ENCODE measurements at places on chromosomes 1 and 21. TPM values are rescaled to one million over a fixed set of nuclear protein-coding genes. Genes with fewer than 3 reads are reported as not detected.

The MTF2 gene
- 56.6 TPM for total RNA-seq

The OR10Z1 gene
- not detected for total RNA-seq

GRCh38 chr1:34131396-34132160, 33.5 kb downstream of the CSMD2 start:
- no peak overlapping the region for H3K27ac ChIP-seq
- H3K27me3 ChIP-seq = no peaks in the 10 kb centered on the region
- no peak overlapping the region for H3K4me3 ChIP-seq

GRCh38 chr1:231337043-231337471, 595 bp downstream of the EXOC8 start:
- peaks cover 61% of the 10 kb centered on the region for H3K36me3 ChIP-seq
- H3K27ac ChIP-seq = peak overlapping the region; percentile 98
- H3K27me3 ChIP-seq = peaks cover 2% of the 10 kb centered on the region
- peaks cover 64% of the 10 kb centered on the region for H3K4me1 ChIP-seq

DNA sequence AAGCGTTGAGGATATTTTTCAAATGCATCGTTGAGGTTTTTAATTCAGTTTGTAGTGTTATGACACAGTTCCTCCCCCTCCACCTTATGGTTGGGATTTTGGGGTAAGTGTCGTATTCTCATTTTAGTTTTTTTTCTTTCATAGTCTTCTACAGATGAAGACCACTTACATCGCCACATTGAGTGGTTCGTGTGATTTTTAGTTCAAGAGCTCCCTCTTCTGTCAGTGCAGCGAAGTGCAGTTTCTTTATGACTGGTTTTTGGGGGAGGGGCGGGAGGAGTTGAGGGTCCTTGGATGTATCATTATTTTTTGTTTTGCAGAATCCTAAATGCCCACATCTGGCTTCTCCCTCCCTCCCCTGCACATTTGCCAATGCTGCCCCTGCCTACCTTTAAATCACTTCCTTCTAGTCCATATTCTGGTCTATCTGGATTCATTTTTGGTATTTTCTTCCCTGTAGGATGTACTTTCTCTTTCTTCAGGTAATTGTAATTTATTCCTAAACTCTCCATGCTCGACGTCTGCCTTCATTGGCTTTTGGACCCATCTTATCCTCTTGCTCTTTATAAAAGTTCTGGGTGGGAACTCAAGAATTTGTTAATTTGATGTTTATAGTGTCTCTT, 433.1 kb downstream of the CAMTA1 start:
- peak; percentile 26 for DNase-seq
- peaks cover 7% of the 10 kb centered on the region for H3K27me3 ChIP-seq
- H3K4me1 ChIP-seq = no peaks in the 10 kb centered on the region
- H3K36me3 ChIP-seq = no peaks in the 10 kb centered on the region
- no peak overlapping the region for H3K4me3 ChIP-seq

All from activated CD4-positive, alpha-beta memory T cell treated with anti-CD3 and anti-CD28 coated beads, Interleukin-2, amount 10 ng/mL, durations not matched to agents 7 days and 5 days (primary cell).